Esophagus squamous epithelium (tissue), 5 donors: ENCODE measurements at places on chromosomes 7 and 10.

DNA sequence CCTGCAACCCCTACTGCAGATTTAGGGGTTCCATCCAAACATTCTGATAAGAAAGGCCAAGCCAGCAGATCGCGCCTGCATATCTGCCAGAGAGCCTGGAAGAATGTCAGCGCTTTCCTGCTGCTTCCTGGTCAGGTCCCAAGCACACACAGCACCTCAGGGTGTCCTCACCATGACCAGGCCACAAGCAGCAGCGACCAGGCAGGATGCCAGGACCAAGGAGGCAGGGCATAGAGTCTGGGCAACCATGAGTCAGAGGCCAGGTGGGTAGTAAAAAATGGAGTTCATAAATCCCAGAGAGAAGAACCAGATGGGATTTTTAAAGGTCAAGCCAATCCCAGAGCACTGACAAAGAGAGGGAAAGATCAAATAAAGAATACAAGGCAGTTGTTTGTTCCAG, 5.5 kb upstream of the FAM131B start:
- no peak for DNase-seq

DNA sequence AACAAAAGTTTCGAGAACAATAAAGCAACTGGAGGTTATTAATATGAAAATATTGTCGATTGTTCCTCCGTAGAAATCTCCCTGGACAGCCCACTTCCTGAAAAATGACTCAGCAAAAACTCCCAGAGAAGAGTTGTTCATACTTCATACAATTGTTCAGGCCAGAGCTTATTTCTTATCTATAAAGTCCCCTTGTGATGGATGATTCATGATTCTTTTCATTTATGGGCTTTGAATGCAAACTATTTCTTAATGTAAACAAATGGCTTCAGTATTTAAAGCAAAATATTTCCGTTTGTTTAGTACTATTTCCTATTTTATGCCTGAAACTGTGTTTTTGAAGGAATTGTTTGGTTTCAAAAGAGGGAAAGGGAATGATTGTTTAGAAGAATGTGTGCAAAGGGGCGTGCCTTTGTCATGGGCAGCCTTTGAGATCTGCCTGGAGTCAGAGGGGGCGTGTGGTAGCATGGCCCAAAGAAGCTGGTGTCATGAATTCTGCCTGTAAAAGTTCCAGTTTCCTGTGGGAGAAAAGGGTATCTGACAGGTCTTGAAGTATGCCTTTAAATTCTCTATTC, 26.2 kb upstream of the EXOC6 start:
- no peak for DNase-seq

DNA sequence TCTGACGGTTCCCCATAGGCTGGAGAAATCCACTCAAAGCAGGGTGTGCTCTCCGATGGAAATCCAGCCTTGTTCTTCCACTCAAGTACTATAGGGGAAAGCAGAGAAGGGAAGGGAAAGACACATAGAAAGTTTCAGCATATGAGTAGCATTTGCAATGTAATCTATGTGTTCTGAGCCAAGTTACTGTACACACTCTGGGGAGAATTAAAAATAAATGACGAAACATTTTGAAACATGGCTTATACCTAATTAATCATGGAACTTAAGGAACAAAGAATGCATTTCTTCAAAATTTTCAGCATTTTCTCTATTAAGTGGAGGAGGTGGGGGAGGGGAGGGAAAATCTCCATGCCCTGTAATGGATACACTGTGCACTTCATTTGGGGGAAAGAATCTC, 198.1 kb upstream of the HABP2 start:
- DNase-seq, result no peak

- DNase-seq, result no peak
Observed at GRCh38 chr10:71661060-71661622, 58.4 kb downstream of the C10orf105 start.

- DNase-seq, result no peak
Observed at GRCh38 chr7:921581-922333, 32.7 kb downstream of the ADAP1 start.

DNA sequence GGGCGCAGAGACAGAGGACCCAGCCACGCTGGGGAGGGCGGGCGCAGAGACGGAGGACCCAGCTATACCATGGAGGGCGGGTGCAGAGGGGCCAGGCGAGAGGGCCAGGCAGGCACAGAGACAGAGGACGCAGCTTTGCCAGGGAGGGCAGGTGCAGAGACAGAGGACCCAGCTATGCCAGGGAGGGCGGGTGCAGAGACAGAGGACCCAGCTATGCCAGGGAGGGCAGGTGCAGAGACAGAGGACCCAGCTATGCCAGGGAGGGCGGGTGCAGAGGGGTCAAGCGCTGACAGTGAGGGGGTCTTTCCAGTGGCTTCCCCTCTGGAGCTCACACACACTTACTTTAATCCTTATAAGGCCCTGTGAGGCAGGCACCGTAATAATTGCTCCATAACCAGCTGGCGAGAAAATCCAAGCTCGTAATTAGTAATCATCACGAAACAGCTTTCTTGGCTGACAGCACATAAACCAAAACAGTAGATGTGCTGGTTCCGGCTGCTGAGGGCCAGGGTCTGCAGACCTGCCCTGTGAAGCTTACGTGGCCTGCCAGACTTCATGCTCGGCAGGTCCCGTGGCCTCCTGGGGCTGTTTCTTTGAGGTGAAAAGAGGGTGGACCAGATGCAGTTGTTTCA, 137.2 kb downstream of the VIPR2 start:
- no peak for DNase-seq

DNA sequence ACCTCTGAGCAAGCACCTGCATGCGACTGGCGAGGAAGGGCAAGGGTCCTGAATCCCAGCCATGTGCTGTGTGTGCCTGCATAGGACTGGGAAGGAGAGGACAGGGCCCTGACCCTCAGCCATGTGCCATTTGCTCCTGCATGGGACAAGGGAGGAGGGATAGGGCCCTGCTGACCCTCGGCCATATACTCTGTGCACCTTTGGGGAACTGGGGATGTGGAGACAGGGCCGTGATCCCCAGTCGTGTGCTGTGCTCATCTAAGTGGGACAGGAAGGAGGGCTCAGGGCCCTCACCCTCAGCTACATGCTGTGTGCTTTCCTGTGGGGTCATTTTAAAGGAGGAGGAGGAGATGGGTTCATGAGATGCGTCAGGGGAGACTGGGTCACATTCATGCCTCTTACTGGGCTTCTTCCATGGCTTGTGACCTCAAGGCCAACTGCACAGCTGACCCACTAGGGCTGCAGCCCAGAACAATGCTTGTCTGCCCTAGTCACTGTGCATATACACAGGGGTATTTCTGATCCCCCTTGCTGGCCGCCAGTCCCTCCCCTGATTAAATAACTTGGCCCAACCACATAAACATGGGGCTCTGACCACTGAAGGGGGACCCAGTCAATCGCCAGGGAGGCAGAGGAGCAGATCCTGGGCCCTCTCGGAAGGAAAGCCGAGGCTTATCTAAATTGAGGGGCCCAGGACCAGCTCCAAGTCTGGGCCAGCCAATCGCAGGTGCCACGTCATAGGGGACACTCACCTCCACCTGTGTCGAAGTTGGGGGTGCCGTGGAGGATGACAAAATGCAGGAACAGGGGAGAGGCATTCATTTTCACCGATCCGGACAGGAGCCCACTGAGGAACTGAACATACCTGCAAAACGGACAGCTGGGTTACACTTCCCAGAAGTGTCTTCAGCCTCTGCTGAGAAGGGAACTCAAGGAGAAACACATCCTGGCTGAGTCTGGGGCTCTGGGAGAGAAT, 167.3 kb downstream of the TNS3 start:
- DNase-seq, result no peak

GRCh38 chr10:35644050-35644950, 2.2 kb upstream of the FZD8 start:
- DNase-seq, result no peak

DNA sequence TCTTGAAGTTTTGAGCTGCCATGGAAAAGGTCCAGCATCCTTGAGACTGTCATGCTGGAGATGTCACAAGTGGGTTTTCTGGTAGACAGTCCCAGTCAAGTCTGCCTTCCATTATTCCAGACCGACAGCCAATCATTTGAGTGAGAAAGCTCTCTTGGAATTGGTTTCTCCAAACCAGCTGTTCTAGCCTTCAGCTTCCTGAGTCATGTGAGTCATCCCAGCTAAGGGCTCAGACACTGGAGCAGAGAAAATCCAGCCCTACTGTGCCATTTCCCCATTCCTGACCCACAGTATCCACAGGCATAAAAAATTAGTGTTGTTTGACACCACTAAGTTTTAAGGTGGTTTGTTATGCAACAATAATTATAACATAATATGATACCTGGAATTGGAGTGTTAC, 219.0 kb downstream of the ADRA2A start:
- no peak for DNase-seq

DNA sequence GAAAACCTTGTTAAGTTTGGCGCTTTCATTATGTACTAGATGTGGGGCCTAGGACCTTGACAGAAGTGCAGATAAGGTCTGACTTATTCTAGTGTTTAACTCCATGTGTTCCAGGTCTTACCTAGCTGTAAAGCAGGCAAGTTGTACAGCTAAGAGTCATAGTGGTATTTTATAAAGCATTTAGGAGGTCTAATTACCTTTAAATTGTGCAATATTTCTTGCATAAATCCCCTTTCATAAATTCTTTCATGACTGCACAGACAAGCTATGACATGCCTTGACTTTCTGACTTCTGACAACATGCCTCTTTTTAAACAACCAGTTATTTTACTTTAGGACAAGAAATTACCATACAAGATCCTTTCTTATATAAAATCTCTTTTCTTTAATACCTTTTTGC, 151.6 kb upstream of the VSTM2A start:
- DNase-seq, result no peak

GRCh38 chr7:105673367-105674084, 92.2 kb upstream of the EFCAB10 start:
- no peak for DNase-seq

- no peak for DNase-seq
Observed at GRCh38 chr7:36011588-36011965, 141.5 kb upstream of the EEPD1 start.

DNA sequence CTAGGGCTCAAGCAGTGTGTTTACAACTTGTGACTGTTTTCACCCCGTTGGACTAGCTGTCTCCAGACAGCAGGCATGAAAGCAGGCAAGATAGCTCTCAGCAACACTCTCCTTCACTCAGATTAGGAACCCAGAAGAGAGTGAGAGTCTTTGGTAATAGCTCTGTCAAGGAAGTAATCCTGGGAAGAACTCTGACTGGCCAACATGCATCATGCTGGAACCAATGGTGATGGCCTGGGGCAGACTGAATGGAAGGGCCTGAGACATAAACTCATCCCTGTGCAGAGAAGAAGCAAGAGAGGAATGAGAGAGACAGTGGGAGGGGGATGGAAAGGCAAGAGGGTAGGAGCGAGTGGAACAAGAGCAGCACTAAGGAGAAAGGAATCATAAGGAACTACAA, 48.9 kb downstream of the AKR1D1 start:
- DNase-seq, result no peak

DNA sequence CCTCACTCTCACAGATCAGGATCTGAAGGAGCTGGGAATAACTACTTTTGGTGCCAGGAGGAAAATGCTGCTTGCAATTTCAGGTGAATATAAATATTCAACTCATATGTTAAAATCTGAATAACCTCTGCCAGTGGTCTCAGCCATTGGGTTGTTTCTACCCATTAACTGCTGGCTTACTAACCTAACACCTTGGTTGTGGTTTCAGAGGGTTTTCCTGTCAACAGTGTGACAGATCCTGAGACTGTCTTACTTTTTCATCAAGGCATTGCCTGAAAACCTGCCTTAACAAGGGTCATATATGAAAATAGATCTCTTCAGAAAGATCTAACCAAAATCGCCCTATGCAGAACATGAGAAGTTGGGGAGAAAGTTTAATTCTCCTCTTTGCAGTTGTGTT, 307.7 kb downstream of the BICC1 start:
- no peak for DNase-seq

DNA sequence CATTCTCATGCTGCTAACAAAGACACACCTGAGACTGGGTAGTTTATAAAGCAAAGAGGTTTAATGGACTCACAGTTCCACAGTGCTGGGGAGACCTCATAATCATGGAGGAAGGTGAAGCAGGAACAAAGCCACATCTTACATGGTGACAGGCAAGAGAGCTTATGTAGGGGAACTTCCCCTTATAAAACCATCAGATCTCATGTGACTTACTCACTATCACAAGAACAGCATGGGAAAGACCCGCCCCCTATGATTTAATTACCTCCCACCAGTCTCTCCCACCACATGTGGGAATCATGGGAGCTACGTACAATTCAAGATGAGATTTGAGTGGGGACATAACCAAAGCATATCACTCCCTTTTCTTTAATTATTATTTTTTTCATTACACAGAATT, 16.6 kb downstream of the COL28A1 start:
- no peak for DNase-seq

- DNase-seq, result no peak
Observed at GRCh38 chr10:110788620-110789385, 82.9 kb upstream of the PDCD4 start.

GRCh38 chr10:10956681-10957542, 60.8 kb upstream of the CELF2 start:
- no peak for DNase-seq

DNA sequence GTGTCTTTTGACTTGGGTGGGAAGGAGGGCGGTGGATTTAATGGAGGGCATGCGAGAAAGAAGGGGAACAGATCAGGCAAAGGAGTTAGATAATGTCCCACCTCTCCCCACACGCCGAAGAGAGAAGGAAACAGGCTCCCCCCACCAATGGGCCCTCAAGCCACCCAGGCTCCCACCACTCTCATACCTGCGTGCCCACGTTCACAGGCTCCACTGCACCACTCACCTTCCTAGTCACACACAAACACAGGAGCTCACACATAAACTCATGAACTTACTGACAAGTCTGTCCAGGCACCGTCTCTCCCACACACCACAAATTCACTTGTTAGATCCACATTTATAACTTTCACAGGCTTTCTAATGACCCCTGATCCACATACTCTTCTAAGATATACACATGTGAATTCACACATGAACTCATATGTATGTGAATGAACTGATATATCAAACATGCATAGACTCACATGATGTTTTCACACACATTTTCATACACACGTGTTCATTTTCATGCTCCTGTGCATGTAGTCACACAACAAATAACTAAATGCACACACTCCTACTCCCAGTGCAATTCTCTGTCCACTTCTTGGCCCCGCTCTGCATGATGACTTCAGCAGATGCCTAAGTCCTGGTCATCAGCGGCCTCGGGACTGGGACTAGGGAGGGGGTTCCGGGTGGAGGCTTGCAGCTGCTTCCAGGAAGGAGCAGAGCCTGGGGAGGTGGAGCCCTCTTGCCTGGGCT, 1.5 kb downstream of the LZTS2 start:
- DNase-seq, result no peak

DNA sequence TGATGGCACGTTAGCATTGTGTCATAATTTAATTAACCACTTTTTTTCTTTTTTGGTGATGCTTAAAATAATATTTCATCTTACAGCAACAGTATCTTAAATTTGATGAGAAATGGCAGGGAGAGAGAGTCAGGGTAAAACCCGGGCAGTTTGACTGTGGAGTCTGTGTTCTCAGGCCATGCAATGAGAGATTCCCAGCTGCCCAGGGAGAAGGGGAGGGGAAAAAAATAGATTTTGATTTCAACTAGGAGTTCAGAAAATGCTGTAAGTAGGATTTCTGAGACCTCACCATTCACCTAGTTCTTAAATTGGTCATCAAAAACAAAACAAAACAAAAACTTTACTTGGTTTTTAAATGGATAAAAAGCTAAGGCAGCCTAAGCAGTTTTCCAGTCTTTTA, 37.4 kb upstream of the XPNPEP1 start:
- DNase-seq, result no peak
